ENCODE measurements at places on chromosomes 4 and X.

DNA sequence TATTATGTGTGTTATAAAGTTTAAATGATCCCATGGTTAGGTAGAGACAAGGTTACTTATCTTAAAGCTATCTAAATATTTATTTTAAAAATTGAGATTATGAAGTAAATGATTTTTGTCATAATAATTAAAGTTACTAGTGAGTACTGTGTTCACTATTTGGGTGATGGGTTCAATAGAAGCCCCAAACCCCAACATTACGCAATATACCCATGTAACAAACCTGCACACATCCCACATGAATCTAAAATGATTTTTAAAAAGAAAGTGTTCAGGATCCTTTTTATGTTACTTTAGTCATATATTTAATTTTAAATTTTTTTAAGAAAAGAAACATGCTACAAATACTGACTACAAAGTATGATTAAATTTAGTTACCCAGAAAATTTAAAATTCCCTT, 193.9 kb downstream of the TLL1 start:
- DNase-seq = no peak

DNA sequence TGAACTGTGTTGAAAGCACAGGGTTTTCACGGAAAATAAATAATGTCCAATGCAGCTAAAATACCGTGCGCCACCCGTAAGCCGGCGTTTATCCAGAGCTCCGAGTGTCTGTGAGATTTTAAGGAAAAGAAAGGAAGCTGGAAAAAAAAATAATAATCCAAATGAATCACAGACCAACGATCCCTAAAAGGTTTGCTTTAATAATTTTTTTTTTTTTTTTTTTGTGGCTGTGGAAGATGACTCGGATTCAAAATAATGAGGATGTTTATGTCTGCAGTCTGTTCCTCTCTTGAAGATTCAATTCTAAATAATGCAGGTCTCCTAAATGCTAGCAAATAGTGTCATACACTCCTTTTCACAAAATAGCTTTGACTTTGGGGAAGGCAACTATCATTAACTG, 84.6 kb upstream of the PPP2R3B start:
- DNase-seq = no peak

DNA sequence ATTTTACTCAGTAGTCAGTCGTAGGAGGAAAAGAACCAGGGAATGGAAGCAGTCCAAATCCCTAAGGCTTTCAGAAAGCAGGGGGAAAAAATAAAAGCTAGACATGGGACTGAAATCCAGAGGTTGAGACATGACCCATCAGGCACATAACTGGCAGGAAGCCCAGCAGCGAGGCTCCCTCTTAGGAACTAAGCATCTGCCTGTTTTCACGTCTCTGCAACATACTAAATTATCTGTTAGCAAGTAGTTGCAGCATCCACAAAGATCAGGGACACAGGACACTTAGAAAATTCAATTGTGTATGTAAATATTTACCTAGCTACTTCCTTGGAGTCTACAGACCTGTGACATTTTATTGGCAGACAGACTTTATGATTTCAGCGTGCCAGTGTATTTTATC, 118.0 kb upstream of the EDNRA start:
- DNase-seq = no peak

DNA sequence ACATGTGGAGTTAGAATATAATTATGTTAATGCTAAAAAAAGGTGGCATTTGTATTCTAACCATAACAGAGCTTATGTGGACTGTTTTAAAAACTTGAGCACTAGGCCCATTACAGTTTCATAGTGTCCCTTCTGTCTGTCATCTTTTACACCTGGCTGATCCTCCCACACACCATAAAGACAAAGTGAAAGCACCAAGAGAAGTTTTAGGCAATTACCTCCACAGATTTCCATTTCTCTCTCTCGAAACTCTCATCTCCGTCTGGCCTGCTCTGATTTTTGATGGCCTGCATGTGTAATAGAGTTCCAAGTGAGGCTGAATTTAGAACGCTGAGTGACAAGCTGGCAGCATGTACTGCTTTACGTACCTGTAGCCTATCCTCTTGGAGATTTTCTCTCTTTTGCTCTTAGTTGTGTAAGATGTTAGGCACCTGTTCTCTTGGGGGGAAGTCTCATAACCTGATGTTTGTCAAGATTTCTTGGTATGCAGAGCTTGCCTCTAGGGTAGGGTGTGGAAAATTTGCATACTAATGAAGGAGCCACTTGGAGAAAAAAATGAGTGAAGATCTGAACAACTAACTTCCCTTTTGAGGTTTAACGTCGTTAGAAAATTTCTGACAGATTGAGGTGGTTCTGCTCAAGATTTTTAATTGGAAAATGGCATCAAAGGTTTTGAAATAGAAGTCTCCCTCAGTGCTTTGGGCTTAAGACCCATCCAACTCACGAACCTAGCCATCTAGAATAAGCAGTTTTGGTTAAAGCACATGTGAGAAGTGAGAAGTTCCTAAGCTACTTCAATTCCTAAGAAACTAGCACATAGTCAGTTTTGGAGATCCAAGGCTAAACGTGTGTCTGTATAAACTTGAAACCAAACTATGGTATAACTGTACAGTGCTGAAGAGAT, 57.6 kb upstream of the RAP1GDS1 start:
- DNase-seq = peak; percentile 16

- no peak for DNase-seq
These were observed 437.5 kb upstream of the FGF16 start for GRCh38 chrX:77009691-77010090.

GRCh38 chr4:7783541-7783940, 156.1 kb downstream of the AFAP1 start:
- no peak for DNase-seq

DNA sequence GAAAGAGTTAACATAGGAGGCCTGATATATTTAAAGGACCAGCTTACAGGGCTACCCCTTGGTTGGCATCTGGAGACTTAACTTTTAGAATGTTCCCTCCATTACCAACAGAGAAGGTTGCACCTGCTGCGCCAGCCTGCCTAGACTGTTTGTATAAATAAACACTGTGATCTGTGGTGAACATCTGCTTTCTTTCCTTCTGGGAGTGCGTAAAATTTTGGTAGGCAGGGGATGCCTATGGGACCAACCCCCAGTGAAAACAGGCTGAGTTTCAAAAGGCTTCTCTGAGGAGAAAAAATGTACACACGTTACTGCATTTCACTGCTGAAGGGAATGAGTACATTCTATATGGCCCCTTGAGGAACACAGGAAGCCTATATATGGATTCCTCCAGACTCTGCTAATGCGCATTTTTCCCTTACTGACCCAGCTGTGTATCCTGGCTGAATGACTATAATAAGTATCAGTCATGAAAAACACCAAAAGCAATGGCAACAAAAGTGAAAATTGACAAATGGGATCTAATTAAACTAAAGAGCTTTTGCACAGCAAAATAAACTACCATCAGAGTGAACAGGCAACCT, 13.8 kb downstream of the CENPC start:
- no peak for DNase-seq

- DNase-seq = no peak
These were observed at the start of gene ADH4 for GRCh38 chr4:99144070-99144469. TSS of gene ADH4 (minus strand) at chr4:99144297. CDS start at chr4:99144222, 75 bp downstream.

- DNase-seq = no peak
These were observed 519.2 kb upstream of the DIPK2B start for GRCh38 chrX:45719751-45720501.

DNA sequence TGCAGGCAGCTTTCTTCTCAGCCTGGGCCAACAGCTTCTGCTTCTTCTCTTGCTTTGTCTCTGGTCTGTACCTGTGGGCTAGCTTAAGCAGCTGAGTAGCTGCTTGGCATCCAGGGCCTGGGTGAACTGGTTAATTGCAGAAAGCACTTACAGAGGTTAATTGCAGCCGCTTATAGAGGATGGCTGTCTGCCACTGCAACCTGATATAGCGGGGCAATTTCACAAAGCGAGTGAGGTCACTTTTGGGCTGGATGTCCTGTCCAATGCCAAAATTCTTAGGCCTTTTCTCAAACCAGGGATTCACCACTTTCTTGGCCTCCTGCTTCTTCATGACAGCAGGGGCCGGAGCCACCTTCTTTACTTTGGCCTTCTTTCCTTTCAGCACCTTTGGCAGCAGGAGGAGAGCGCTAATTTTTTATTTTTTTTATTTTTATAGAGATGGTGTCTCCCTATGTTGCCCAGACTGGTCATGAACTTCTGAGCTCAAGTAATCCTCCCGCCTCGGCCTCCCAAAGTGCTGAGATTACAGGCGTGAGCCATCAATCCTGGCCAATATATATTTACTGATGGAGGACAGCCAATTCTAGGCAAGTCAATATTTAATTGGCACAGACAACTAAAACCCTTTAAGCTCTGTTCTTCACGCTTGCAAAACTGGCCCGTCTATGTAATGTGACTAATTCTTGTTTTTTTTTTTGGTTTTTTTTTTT, 61.0 kb downstream of the ENOPH1 start:
- DNase-seq = no peak

DNA sequence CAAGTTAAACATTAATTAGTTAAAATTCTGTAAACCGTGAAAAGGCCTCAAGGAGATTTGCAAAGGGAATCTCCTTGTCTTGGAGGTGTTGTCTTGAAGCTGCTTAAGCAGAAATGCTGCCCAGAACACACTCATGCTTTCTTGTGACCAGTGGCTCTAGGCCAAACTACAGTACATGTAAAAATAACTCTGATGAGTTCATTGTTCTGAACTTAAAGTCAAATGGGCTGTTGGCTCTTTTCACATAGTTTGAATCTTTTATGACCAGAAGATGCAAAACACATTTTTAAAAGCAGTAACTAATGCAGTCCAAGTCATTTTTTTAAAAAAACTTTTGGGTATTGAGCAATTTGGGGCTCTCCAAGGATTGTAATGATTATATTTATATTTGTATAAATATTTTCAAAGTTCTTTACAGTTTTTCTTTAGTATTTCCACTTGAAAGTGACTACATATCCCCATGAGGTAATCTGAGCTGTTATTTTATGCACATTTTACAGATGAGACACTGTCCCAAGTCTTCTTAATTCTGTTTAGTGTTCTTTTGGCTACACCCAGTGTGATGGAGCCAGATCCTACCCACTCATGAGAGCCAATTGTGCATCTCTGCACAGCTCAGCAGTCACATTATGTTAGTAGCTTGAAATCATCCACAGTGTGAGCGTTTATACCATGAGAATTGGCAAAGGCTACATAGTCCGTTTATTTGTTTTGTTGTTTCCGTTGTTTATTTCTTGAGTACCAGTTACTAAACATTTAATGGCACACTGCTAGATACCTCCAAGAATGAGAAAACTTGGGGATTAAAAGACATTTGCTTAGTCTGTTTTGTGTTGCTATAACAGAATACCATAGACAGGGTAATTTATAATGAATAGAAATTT, 112.8 kb upstream of the ATXN3L start:
- DNase-seq = no peak

GRCh38 chr4:123628288-123628687, 231.7 kb downstream of the SPRY1 start:
- DNase-seq = no peak

DNA sequence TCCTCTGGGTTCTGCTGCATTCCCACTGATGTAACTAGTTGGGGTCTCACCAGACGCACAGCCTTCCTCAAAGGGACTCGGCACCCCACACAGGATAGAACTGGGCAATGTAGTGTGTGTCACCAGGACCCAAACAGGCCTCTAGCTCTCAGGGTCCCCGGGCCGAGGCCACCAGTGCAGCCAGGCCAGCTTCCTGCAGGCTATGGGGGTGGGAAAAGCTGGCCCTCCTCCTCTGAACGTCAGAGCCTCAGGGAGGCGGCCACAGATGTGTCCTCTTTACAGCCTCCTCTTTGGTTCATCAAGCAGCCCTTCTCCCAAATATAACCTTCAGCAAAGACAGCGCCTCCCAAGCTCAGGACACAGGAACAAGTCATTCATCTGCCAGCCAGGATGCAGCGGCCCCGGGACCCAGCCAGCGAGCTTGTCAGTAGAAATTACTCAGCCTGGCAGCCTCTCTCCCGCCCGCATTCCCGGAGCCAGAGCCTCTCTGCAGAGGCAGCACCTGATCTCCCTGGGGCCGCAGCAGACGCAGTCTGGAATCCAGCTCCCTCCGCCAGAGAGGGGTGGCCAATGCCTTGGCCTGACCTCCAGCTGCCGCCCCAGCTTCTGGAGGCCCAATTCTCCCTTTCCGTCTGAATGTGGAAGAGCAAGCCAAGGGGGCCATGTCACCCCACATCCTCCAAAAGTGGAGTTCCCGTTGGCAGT, 288.5 kb downstream of the FBXW7 start:
- DNase-seq = no peak

DNA sequence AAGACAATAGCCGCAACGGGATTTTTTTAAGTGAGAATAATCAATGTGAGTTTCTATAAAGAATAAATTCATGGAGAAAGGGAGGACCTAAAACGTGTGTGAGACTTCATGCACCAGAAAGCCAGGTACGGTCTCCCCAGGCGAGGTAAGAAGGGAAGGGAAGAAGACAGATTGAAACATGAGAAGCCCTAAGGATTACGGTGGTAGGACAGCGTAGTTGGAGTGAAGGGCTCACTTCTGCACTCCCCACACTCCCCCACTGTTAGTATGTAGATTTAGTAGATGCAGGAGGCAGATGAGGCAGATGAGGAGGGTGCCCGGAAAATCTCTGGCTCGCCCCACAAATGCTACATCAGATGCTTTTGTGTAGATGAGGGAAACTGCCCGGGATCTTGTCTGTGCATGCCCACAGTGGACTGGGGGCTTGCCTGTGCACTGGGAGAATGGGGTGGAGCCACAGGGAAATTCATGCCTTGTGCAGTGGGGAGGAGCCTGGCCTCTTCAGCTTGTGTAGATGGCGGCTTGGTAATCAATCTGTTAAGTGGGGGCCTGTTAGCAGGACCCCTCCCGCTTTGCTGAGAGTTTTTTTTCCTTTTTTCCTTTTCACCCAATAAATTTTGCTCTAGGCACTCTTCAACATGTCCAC, 1544.5 kb upstream of the TENM3 start:
- no peak for DNase-seq

DNA sequence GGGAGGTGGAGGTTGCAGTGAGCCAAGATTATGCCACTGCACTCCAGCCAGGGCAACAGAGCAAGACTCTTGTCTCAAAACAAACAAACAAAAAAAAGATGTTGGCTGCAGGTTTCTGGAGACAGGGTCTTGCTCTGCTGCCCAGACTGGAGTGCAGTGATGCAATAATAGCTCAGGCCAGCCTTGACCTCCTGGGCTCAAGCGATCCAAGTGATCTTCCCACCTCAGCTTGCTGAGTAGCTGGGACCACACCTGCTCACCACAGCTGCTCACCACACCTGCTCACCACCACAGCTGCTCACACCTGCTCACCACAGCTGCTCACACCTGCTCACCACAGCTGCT, 29.9 kb upstream of the CPLX1 start:
- no peak for DNase-seq

DNA sequence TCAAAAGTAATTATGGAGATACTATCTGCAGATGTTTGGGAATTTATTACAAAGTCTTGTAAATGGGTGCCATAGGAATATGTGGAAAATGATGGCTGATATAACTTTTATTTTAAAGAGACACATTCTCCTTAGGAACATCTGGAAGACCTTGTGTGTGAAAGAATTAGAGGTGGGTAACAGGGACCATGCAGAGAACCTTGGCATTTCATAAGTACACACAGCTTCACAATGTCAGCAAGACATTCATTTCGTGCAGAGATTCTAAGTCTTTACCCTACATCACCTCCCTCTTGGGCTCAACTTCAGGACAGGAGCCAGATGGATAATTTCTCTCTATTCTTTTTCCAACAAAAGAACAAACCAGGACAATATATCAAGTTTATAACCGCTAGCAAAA, 458.1 kb upstream of the INTU start:
- no peak for DNase-seq

GRCh38 chr4:135267148-135267865, 1065.7 kb upstream of the PABPC4L start:
- DNase-seq = no peak
